Type B pancreatic cell (in vitro differentiated cells): ENCODE measurements at places on chromosomes 2 and 18. TPM values are rescaled to one million over a fixed set of nuclear protein-coding genes. Genes with fewer than 3 reads are reported as not detected.

The MREG gene
- 15.7 and 21.2 TPM in 2 replicates for total RNA-seq

The ALPP gene
- total RNA-seq = 0.27 and 1.5 TPM in 2 replicates

The IL1RL1 gene
- total RNA-seq = not detected in 2 replicates

The L3MBTL4 gene
- 2.2 and 4.6 TPM in 2 replicates for total RNA-seq

The KRTCAP3 gene
- total RNA-seq = 12.4 and 23.9 TPM in 2 replicates

The EVA1A gene
- total RNA-seq = 10.8 and 13.5 TPM in 2 replicates

The IL37 gene
- total RNA-seq = not detected in 2 replicates

The PROM2 gene
- total RNA-seq = 18.5 and 31.5 TPM in 2 replicates

The RAB11FIP5 gene
- total RNA-seq = 18.7 and 22.6 TPM in 2 replicates

The KCNJ13 gene
- total RNA-seq = 1.6 and 2.9 TPM in 2 replicates

The PHLPP1 gene
- total RNA-seq = 28.5 and 29.3 TPM in 2 replicates

The STAT1 gene
- total RNA-seq = 52.8 and 85.6 TPM in 2 replicates

The DLGAP1 gene
- total RNA-seq = 2.6 and 3.7 TPM in 2 replicates

The ZNF892 gene
- total RNA-seq = 7.2 and 14.0 TPM in 2 replicates

The GAD1 gene
- total RNA-seq = 1.7 and 2.2 TPM in 2 replicates

The CHRND gene
- 0.60 TPM in 1 of 2 replicates, not detected in the other for total RNA-seq

The CPLX4 gene
- total RNA-seq = not detected in 2 replicates

The MFSD2B gene
- total RNA-seq = 0.24 TPM in 1 of 2 replicates, not detected in the other

The UPP2 gene
- not detected in 2 replicates for total RNA-seq

The SLC8A1 gene
- 21.7 and 42.1 TPM in 2 replicates for total RNA-seq

The PLEKHA3 gene
- total RNA-seq = 16.2 and 20.7 TPM in 2 replicates

The CYB5A gene
- total RNA-seq = 74.9 and 101 TPM in 2 replicates

The TXNL4A gene
- 103 and 126 TPM in 2 replicates for total RNA-seq

The PRSS56 gene
- 0.34 TPM in 1 of 2 replicates, not detected in the other for total RNA-seq

The RPRD1A gene
- total RNA-seq = 41.0 and 52.4 TPM in 2 replicates

The IRS1 gene
- 16.0 and 25.9 TPM in 2 replicates for total RNA-seq
